ENCODE measurements at places on chromosomes 1 and 21. TPM values are rescaled to one million over a fixed set of nuclear protein-coding genes. Genes with fewer than 3 reads are reported as not detected.

The ICOSLG gene
- total RNA-seq = 0.65 TPM

The ROR1 gene
- 12.8 TPM for total RNA-seq

The PRDX6 gene
- total RNA-seq = 234 TPM

The SLC35F3 gene
- total RNA-seq = 0.09 TPM

The CLIC6 gene
- total RNA-seq = 0.09 TPM

The HSPA6 gene
- total RNA-seq = 0.57 TPM

The APOBEC4 gene
- total RNA-seq = not detected

The CHD1L gene
- total RNA-seq = 33.2 TPM

The MSH4 gene
- total RNA-seq = 0.46 TPM

The SLC30A1 gene
- total RNA-seq = 20.7 TPM

The CDC42SE1 gene
- 42.8 TPM for total RNA-seq

The PRAMEF8 gene
- not detected for total RNA-seq

The ADAMTS1 gene
- total RNA-seq = 480 TPM

The AGO4 gene
- 14.1 TPM for total RNA-seq

The PIP5K1A gene
- total RNA-seq = 54.5 TPM

The MAB21L3 gene
- 0.28 TPM for total RNA-seq

The IL19 gene
- total RNA-seq = not detected

The NEXN gene
- total RNA-seq = 13.6 TPM

The THEM4 gene
- total RNA-seq = 7.6 TPM

The SPATA21 gene
- not detected for total RNA-seq

The NBL1 gene
- total RNA-seq = 224 TPM

The SPRR2E gene
- not detected for total RNA-seq

The CCDC28B gene
- total RNA-seq = 14.2 TPM

The AK5 gene
- 14.0 TPM for total RNA-seq

The TINAGL1 gene
- total RNA-seq = 21.1 TPM

The TNNT2 gene
- total RNA-seq = under 0.01 TPM

The SPRR2G gene
- not detected for total RNA-seq

The MTMR11 gene
- 2.4 TPM for total RNA-seq

The ZNF697 gene
- 10.2 TPM for total RNA-seq

The ITPKB gene
- 2.3 TPM for total RNA-seq

The PRRX1 gene
- total RNA-seq = 32.9 TPM

The NECTIN4 gene
- 0.37 TPM for total RNA-seq

The SLAMF7 gene
- total RNA-seq = not detected

The GSTM5 gene
- total RNA-seq = 8.5 TPM

The HENMT1 gene
- 2.3 TPM for total RNA-seq

The FALEC gene
- total RNA-seq = 0.18 TPM

The CASQ2 gene
- total RNA-seq = under 0.01 TPM

The S100A7A gene
- not detected for total RNA-seq

All from smooth muscle cell of bladder (primary cell).